Skeletal muscle cell (primary cell): ENCODE measurements at places on chromosomes 13 and 19.

DNA sequence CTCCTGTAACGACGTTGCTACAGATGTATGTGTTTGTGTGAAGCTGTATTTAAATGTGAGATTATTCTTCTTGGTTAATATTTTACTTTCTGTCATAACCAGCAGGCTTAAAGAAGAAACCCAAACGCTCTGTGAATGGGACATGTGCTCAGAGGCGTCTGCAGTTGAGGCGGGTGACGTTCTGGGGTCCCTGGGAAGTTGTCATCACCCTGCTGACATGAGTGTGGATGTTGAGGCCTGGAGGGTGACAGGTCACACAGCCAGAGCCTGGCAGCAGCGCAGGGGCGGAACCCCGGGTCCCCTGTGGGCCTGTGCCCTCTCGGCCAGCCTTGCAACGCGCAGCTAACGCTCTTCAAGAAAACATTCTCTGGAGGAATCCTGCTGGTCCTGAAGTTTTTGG is 16.6 kb downstream of the RASA3 start:
- no peak for DNase-seq

GRCh38 chr13:24071423-24072075 is 89.0 kb upstream of the SPATA13 start:
- no peak for DNase-seq

- no peak for DNase-seq
Observed at GRCh38 chr19:41758846-41759245, 3.5 kb downstream of the CEACAM6 start.

- DNase-seq, result no peak
Observed at GRCh38 chr19:2648528-2648937, 54.0 kb downstream of the GNG7 start.

GRCh38 chr13:21822029-21822428 is 151.2 kb downstream of the FGF9 start:
- DNase-seq, result no peak

- DNase-seq, result no peak
Observed at GRCh38 chr19:3768748-3769099, 3.3 kb downstream of the RAX2 start.

DNA sequence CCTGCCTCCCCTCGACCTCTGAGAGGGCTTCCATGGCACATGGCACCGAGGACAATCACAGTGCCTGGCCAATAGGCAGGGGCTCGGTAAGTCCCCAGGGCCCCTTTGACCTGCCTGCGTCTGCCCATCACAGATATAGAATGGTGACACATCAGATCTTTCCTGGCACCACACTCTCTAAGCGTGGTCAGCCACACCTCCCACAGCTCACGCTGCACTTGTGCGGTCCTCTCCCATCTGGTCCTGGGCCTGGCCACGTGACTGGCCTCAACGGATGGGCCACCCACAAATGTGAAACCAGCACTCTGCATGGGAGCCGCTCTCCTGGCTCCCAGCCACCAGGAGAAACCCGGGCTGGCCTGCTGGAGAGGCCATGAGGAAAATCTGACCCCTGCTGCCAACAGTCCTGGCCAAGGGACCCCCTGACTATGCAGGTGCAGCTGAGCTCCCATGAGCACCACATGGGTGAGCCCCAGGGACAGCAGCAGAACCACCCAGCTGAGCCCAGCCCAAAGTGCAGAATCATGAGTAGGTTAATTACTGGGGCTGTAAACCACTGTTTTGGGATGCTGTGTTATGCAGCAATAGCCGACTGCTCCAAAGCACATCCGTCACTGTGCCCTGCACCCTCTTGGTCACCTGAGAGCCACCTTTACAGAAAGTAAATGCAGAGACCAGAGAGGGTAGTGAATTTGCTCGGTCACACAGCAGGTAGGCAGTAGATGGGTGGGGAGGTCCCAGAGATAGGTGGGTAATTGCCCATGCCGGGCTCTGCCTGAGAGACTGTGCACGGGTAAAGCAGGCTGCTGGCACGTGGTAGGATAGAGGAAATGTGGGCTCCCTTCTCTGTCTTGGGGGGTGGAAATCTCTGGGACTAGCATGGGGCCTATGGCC is 9.7 kb upstream of the MEF2B start:
- no peak for DNase-seq

DNA sequence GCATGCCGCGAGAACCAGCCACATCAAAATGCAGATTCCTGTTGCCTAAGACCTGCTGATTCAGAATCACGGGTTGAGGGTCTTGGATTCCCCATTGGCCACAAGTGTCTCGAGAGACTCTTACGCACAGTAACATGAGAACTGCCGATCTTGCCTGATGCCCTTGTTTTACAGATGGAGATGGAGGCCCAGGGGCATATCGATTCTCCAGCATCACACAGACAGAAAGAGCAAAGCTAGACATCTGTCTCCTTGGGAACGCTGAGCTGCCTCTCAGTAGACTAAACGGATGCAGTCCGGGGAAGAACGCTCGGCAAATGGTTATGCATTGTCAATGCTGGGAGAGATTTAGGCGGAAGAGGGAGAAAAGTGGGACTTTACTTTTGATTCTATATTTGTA is 5.4 kb downstream of the NLRP12 start:
- no peak for DNase-seq

DNA sequence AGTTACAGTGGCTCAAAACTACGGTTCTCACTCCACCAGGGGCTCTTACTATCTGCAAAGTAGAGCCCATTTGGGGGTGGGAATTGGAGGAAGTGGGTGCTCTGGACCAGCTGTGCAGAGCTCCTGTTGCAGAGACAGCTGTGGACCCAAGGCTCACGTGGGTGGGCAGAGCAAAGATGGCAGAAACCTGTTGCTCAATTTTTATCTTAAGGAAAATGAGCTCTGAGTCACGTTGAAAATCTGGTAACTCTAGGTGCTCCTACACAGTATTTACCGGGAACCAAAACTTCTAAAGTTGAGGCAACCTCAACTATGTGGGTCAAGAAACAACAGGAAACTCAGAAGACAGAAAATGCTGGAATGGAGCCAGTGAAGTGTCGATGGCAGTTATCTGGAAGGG is 30.2 kb upstream of the SLC15A1 start:
- no peak for DNase-seq

DNA sequence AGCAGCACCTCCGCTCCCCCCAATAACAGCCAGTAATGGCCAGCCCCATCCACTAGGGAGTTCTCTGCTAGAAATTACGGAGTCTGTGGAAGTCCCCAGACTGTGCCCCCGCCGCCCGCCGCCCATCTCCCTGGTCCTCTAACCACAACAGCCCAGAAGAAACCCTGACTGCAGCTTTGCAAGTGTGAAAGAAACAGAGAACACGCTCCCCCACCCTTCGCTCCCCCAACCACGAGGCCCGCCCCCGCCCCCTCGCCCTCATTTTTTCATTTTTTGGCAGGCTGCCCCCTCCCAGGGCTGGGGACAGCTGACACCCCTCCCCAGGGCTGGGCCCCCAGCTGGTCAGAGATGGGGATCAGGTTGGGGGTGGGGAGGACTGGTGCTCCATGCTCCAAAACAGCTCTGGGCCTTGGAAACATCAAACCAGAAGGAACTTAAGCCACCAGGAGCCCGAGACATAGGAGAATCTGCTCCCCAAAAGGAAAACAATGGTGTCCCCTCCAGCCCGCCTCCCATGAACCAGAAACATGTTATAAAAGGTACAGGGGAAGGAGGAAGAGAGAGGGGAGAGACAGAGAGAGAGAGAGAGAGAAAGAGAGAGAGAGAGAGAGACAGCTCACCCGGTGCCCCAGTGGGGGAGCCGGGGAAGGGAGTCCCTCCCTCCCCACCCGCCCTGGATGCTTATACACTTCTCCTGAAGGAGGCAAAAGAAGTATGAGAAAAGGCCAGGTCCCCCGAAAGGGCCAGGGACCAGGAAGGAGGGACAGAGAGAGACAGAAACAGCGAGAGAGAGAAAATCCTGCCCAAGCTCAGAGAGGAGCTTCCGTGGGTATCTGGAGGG is 29.8 kb upstream of the ASF1B start:
- DNase-seq, result no peak

DNA sequence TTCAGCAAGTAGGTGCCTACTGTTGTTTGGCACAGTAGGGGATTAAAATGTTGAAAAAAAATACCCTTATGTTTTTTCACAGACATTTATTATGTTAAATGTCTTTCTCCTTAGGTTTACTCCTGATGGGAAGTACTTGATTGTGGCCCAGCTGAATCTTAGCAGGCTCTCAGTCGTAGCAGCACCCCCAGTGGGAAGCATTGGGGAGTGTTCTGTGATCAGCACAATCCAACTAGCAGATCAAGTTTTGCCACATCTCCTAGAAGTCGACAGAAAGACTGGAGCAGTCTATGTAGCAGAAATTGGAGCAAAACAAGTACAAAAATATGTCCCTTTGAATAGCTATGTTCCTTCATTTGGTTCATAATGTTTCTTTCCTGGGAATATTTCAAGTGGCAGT is 9.3 kb downstream of the NHLRC3 start:
- no peak for DNase-seq

DNA sequence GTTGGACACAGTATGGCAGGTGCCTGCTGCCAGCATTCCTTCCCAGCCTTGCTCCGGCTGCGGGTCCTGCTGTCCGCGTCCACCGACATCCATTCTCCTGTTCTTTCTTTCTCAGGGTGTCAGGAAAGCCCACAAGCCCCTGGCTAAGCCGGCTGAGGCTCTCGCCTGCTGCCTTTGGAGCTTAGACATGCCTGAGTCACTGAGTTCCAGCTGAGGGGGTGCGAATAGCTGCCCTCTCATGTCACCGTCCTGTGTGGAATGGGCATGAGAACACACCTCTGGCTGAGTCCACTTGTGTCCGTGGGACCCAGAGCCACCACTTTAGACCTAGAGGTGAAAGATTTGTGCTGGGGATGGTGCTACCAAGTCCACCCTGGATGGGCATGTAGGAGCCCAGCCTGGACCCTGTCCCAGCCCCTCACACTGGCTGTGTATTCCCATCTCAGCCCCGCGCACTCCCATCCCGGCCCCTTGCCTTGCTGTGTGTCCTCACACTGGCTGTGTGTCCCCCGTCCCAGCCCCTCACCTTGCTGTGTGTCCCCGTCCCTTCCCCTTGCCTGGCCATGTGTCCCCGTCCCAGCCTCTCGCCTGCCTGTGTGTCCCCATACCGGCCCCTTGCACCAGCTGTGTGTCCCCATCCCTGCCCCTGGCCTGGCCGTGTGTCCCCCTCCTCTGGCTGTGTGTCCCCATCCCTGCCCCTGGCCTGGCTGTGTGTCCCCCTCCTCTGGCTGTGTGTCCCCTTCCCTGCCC is 24.6 kb upstream of the IRS2 start:
- no peak for DNase-seq

GRCh38 chr19:55341171-55341588 is 1.5 kb downstream of the KMT5C start:
- DNase-seq, result peak; percentile 14

- no peak for DNase-seq
Observed at GRCh38 chr19:15323496-15324235, 8.7 kb downstream of the BRD4 start.

GRCh38 chr13:95870421-95870820 is 182.8 kb downstream of the UGGT2 start:
- no peak for DNase-seq

- no peak for DNase-seq
Observed at GRCh38 chr13:47869776-47870175, 131.3 kb downstream of the SUCLA2 start.

DNA sequence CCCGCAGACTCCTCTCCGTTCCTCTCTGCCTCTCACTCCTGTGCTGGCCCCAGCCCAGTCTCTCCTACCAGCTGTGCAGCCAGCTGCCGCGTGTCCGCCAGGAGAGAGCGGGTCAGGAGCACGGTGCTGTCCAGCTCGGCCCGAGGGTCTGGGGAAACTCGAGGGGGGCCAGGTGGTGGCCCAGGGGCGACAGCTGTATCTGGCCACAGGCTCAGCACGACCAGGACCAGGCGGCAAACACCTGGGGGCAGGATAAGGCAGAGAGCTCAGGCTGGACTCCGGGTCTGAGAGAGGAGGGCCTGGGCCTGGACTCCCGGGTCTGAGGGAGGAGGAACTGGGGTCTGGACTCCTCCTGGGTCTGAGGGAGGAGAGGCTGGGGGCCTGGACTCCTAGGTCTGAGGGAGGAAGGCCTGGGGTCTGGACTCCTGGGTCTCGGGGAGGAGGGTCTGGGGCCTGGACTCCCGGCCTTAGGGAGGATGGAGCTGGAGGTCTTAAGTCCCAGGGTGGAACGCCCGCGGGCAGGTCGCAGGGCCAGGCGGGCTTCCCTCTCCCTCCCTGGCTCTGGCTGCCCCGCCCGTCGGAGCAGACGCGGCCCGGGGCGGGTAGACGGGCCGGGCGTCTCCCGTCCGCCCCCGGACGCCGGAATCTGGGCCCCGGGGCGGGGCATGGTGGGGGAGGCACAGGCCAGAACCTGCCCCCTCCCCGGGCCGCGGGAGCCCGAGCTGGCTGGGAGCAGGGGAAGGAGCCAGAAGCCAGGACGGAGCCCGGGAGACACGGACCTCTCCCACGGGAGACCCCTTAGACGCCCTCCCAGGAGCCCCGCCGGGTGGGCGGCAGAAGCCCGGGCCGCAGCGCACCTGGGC is 1.3 kb downstream of the IL11 start:
- DNase-seq, result no peak

- no peak for DNase-seq
Observed at GRCh38 chr13:103324641-103325040, 258.4 kb upstream of the SLC10A2 start.

DNA sequence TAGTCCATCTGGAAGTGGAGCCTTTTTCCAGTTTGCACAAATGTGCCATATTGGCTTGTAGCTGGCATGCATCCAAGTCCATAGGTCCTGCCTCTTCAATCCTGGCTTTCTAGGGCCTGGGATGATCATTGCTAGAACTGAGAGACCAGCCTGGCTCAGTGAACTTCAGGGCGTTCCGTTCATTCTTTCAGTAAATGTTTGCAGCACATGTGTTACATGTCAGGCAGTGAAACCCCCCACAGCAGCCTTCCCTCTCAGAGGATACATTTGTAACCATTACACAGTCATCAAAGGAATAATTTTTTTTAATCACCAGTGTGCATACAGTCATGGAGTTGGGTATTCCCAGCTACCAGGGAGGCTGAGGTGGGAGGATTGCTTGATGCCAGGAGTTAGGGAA is 9.7 kb downstream of the FUT2 start:
- no peak for DNase-seq

DNA sequence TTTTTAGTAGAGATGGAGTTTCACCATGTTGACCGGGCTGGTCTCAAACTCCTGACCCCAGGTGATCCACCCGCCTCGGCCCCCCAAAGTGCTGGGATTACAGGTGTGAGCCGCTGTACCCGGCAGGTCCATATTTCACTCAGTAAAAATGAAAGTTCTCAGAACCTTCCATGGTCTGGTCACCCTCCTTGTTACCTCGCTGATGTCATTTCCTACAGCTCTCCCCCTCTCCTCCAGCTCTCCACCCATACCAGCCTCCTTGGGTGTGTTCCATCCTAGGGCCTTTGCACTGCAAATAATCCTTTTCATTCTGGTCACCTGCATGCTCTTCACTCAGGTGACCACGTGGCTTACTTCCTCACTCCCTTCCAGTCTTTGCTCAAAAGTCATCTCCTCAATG is 78.2 kb upstream of the TNFSF11 start:
- no peak for DNase-seq

- no peak for DNase-seq
Observed at GRCh38 chr19:29542776-29543175, 17.0 kb downstream of the VSTM2B start.

DNA sequence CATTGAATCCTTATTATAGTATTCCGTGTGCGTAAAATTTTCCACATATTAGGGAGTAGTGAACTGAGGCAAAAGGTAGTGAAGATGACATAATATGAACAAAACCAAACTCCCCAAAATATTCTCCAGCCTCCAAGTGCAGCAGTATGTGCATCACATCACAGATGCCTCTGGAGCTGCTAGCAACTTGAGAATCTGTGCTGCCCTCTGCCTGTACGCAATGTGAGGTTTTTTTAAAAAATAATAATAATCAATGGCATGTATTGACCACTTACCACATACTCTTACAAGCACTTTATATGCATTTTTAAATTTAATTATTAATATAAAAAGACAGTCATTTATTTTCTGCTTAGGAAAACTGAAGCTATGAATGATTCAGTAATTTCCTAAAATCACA is 583.0 kb upstream of the SPRY2 start:
- DNase-seq, result no peak
